ENCODE measurements at places on chromosomes 2 and 18.

DNA sequence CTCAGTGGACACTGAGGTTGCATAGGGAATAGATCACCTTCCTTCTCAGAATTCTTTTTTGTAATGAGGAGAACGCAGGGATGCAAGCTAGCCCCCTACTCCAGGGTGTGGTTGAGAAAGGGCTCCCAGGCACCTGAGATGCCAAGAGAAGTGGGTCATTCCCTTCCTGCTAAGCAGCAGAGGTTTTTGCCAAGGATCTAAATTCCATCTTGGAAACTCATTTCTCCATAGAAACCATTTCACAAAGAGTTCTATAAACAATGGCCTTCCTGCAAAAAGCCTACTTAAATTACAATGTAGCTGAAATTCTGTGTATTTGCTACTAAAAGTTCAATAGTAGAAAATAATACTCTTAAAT is 3.7 kb upstream of the PPP3R1 start:
- DNase-seq = no peak

DNA sequence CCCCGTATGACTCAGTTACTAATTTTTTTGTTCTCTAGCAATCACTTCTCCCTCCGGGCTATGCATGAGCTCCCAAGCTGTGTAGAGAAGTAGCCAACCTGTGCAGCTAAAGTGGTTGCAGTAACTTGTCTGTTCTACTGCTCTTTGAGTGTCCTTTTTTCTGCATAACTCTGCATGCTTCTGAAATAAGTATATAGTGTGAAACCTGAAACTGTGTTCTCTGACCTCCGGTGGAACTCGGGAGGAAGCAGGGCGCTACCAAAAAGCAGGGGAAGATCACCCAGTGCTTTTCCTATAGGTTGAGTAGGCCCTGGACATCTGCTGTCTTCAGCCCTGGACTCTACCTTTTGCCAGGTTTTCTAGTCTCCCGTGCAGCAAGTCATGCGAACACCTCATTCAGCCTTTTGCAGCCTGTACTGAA is 47.8 kb downstream of the PHLPP1 start:
- DNase-seq = no peak

DNA sequence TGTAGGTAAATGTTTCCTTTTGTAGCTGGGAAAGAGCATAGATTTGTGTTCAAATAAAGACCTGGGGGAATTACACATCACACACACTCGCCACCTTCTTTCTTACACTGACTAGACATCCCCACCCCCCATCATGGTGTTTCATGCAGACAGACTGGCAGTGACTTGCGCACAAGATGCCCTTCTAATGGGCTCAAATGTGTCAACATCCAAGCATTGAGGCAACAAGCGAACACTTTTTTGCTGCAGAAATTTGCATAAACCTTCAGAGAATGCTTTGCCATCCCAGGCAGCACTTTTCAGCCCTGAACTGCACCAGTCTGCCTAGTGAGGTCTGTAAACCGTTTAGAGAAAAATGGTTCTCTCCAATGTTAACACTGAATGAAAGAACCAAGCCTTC is 4.5 kb downstream of the HOXD8 start:
- DNase-seq = no peak

DNA sequence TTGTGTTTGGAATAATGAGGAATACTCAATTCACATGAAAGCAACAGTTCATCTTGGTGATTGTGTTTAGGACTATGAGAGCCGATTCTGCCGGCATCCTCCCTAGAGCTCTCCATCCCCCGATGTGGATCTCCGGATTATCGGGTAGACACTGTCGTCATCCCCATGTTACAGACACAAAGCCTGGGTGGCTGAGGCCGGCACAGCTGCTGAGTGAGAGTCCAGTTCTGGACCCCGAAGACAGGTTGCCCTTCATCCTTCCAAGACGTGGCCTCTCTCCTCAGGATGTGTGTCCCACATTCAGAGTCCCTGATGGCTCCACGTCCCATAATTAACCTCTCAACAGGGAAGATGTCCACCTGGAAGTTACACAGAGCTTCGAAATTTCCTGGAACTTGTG is 129.3 kb downstream of the HDAC4 start:
- DNase-seq = no peak

GRCh38 chr2:45283764-45284620 is 274.7 kb upstream of the SIX2 start:
- no peak for DNase-seq

DNA sequence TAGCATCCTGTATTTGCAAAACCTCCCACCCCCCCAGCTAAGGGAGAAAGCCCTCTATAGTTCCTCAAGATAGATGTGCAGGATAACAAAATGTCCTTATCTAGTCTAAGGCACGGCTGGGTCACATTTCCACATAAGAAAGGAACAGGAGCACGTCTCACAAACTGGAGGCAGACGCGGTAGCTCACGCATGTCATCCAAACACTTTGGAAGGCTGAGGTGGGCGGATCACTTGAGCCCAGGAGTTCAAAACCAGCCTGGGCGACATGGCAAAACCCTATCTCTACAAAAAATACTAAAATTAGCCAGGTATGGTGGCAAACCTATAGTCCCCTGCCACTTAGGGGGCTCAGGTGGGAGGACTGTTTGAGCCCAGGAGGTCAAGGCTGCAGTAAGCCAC is 9.3 kb downstream of the SF3B1 start:
- no peak for DNase-seq
